ENCODE measurements at places on chromosomes 11 and 22. TPM values are rescaled to one million over a fixed set of nuclear protein-coding genes. Genes with fewer than 3 reads are reported as not detected.

DNA sequence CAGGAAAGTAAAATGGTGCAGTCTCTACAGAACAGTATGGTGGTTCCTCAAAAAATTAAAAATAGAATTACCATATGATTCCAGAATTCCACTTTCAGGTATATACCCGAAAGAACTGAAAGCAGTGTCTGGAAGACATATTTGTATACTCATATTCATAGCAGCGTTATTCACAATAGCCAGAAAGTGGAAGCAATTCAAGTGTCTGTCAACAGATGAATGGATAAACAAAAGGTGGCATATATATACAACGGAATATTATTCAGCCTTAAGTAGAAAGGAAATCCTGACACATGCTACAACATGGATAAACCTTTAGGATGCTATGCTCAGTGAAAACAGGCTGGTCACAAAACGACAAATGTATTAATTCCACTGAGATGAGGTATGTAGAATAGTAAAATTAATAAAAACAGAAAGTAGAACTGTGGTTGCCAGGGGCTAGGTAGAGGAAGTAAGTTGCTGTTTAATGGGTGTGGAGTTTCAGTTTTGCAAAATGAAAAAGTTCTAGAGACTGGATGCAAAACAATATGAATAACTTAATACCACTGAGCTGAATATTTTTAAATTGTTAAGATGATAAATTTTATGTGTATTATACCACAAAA, 14.5 kb downstream of the SAA1 start:
- DNase-seq = no peak

GRCh38 chr11:123674297-123674696, 19.9 kb upstream of the SCN3B start:
- no peak for DNase-seq

GRCh38 chr11:123286761-123287160, 91.7 kb upstream of the CLMP start:
- DNase-seq = no peak

DNA sequence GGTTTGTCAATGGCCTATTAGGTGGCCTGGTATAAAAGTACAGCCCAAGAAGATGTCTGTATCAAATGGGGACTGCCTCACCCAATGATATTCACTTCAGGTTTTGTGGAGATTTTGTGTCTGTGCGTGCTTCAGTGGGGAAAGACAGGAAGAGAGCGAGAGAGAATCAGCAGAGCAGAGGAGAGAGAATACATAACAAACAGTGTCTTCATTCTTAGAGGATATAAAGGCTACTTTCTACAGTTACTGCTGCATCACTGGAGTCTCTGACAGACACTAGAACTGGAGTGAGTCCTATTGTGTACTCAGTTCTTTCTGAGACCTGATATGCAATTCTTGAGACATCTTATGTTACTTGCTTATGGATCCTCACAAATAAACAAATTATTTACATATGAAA, 115.0 kb downstream of the CASP12 start:
- no peak for DNase-seq

DNA sequence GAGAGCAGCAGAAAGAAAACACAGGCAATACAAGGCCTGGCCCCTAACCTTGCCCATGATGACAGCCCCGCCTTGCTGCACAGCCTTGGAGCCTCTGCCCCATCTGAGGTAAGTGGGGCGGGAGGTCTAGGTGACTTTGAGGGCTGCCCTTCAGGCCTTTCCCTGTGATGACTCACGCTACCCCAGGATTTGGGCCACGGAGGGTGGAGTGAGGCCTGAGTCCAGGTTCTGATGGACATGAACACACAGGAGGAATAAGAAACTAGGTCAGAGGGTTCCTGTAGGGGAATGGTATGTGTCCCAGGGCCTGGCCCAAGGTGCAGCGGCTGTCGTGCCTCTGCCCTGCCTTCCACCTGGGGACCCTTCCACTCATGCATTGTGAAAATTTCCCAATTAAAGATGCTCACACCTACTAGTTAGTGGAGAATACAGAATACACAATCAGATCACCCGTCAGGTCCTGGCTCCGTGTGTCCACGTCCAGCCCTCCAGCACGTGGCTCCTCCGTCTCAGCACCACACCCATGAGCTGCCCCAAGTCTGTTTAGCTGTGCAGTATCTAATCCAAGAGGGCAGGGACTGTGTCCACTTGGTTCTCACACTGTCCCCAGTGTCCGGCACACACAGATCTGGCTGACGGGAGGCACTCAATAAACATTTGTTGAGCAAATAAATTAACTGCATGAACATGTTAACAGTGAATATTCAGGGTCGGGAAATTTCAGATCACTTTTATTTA, 111.0 kb downstream of the CHST1 start:
- DNase-seq = no peak

Gene CTSW
- 2.5 TPM for total RNA-seq
